ENCODE measurements at places on chromosomes 1 and 21. TPM values are rescaled to one million over a fixed set of nuclear protein-coding genes. Genes with fewer than 3 reads are reported as not detected.

DNA sequence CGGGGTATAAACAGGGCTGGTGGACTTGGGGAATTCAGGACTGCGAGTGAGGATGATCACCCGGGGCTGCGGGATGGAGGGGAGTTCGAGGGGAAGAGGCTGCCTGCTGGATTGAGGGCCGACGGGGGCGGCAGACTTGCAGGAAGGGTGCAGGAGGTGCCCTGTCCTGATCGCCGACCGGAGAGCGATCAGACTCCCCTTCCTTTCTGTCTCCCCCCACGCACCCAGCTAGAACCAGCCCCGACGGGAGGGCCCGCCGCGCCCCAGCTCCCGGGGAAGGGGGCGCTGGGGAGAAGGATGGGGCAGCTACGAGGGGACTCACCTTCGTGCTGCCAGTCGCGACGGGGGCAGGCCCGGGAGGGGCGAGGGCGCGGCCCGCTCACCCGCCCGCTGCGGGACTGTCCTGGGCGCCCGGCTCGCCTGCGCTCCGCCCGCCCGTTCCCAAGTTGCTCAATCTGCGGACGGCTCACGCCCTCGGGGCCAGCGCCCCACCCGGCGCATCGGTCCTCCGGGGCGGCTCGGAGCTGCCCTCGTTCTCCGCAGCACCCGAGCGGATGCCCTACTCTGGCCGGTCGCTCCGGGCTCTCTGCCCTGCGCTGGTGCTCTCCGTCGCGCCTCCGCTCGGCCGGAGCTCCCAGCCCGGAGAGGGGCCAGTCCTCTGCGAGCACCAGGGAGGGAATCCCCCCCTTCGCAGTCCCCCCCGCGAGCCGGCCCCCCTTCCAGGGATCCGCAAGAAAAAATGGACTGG lies at the start of gene RSPO1:
TSS of gene RSPO1 (minus strand) at position 649 of the 748 bp plus-strand sequence. CDS start 5,231 bp downstream, outside the sequence.
- DNase-seq: no peak

GRCh38 chr1:24341260-24341659 lies 22.1 kb downstream of the GRHL3 start:
- no peak for DNase-seq

GRCh38 chr1:55288245-55288644 lies 73.1 kb upstream of the USP24 start:
- no peak for DNase-seq

GRCh38 chr1:38815903-38816627 lies 43.5 kb downstream of the RRAGC start:
- no peak for DNase-seq

ZBTB37 gene
- 47.2 TPM for total RNA-seq
